ENCODE measurements at places on chromosomes 2 and 18.

GRCh38 chr2:72062336-72062735 lies 85.3 kb downstream of the CYP26B1 start:
- DNase-seq: no peak

GRCh38 chr2:161130354-161130753 lies 29.9 kb upstream of the TANK start:
- DNase-seq: no peak

DNA sequence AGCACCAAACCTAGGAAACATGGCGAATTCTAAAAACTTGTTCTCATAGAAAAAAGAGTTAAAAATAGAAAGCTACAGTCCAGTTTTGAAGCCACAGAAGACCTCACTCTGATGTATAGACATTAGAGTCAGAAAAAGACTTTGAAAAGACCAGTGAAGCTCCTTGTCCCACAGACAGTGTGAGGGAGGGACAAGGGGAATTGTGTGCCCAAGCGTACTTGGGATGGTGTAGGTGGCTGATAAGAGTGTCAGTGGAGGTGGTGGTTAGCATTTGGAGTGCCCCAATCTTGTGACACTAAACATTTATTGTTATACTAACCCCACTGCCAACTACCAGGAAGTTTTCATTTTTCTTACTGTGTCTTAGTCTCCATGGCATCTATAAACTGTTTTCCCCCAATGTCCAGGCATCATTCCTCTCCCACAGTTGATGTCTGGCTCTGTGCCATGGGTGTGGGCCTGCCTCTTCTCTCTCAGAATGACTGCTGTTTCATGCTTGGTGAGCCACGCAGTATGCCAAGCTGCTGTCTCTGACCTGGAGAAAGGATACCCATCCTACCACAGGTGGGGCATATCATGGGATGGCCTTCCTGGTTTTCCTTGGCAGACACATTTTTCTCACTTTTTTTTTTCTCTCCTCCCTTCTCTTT lies 161.4 kb downstream of the RPIA start:
- DNase-seq: no peak

DNA sequence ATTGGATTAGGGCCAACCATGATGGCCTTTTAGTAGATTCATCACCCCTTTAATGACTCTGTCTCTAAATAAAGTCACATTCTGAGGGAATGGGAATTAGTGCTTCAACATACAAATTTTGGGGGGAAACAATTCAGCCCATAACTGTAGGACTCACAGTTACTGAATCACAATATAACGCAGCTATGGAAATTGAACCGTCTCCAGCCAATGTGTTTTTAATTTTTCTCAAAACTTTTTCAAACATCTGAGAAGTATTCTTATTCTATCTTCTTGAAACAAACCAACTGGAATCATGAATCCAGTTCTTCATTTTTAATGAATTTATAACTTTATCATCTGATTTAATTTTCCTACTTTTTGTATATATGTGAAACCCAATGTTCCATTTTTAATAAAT lies 373.1 kb upstream of the SYT4 start:
- no peak for DNase-seq

GRCh38 chr2:150204451-150204850 lies 283.0 kb downstream of the RND3 start:
- DNase-seq: peak; percentile 89

DNA sequence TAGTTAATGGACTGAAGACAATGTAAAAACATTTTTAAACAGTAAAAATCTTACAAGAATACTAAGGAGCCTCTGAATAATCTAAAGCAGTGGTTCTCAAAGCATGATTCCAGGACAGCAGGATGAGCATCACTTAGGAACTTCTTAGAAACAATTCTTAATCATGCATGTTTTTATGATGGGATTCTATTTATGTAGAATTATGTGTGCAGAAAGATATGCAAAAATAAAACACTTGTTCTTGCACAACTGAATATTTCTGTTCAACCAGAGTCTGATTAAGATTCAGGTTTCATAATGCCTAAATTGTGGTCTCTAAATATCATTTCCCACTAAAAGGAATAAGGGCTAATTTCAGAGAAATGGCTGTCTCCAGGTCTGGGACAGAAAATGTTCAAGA lies 69.2 kb upstream of the MTIF2 start:
- DNase-seq: peak; percentile 32

GRCh38 chr18:6784046-6784445 lies 54.5 kb downstream of the ARHGAP28 start:
- DNase-seq: no peak

DNA sequence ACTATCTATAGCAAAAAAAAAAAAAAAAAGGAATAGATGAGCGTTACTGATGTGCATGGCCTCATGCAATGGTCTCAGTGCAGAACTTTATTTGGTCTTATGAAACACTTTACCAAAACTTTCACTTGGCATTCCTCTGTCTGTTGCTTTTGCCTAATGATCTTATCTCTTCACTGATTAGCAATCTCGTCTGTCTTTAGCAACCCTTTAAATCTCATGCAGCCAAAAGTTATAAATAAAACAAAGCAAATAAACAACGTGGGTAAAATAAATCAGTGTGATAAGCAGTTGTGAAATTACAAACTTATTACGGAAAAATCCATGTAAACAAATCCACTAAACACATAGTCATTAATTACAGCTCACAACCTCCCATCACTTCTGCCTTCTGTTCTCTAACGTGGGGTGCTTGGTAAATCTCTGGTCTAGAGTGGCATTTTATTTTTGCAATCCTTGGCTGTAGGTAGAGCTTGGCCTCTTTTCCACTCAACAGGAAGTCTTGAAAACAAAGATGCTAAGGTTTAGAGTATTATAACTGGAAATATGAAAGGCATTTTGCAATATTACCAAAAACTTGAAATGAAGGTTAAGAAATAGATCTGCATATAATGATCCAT lies 288.0 kb downstream of the AFF3 start:
- no peak for DNase-seq

DNA sequence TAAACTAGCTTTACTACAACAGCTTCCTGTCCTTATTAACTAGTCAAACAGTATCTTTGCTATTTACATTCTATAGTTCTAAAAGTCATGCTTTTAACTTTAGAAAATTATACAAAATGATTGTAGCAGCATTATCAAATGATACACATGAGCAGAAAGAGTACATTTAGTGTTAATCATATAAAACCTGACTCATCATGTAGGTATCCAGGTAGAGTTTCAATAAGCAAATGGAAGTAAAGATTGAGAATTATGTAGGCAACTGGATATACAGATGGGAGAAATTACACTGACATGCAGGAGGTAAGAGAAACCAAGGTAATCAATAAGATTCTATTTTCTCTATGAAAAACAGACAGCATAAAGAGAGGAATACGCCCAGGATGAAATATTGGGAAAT lies 33.8 kb downstream of the TRIP12 start:
- no peak for DNase-seq

DNA sequence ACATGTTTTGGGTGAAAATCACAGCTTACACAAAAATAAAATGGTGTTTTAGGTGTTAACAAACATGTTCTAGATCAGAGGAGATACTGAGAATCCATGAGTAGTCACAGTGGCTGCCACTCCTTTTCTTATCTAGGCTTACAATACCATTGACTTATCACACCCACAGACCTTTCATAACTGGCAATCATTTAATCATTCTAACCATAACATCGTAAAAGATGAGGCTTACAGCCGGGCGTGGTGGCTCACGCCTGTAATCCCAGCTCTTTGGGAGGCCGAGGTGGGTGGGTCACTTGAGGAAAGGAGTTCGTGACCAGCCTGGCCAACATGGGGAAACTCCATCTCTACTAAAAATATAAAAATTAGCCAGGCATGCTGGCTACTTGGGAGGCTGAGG lies 18.8 kb upstream of the SERPINB5 start:
- DNase-seq: no peak

GRCh38 chr2:127014630-127015029 lies 92.3 kb downstream of the BIN1 start:
- DNase-seq: peak; percentile 95

- no peak for DNase-seq
These were observed 96.9 kb downstream of the ACTR3 start for GRCh38 chr2:113986762-113987290.

DNA sequence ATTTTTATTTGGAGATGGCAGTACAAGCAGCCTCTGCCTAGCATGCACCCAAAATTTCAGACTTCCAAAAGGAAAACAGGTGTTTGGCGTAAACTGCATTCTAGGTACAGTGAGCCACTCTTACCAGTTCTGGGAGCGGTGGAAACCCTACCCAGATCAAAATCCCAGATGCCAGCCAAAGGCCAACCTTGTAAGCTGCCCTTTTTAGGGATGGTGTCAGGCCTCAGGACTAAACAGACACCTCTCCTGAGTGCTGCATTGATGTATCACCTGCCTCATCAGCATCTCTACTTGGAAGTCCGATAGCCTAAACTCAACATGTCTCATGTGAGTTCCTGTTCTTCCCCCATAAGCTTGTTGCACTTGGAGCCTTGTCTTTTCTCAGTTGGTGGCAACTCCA lies 104.0 kb downstream of the MAP4K4 start:
- DNase-seq: no peak

DNA sequence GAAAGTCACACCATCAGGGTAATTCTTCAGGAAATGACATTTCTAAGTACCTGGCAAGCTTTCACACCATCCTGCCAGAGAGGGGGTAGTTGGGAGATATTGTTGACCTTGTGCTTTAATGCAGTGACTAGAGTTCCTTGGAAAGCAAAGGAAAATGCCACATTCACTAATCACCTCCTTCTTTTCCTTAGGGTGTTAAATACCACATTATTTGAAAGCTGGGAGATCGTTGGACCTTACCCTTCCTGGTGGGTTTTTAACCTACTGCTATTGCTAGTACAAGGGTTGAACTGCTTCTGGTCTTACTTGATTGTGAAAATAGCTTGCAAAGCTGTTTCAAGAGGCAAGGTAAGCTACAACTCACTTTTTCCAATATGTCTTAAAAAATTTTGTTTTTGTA lies 37.0 kb upstream of the NOSTRIN start:
- no peak for DNase-seq

- no peak for DNase-seq
These were observed 382.8 kb upstream of the GALNT5 start for GRCh38 chr2:156874707-156875106.

DNA sequence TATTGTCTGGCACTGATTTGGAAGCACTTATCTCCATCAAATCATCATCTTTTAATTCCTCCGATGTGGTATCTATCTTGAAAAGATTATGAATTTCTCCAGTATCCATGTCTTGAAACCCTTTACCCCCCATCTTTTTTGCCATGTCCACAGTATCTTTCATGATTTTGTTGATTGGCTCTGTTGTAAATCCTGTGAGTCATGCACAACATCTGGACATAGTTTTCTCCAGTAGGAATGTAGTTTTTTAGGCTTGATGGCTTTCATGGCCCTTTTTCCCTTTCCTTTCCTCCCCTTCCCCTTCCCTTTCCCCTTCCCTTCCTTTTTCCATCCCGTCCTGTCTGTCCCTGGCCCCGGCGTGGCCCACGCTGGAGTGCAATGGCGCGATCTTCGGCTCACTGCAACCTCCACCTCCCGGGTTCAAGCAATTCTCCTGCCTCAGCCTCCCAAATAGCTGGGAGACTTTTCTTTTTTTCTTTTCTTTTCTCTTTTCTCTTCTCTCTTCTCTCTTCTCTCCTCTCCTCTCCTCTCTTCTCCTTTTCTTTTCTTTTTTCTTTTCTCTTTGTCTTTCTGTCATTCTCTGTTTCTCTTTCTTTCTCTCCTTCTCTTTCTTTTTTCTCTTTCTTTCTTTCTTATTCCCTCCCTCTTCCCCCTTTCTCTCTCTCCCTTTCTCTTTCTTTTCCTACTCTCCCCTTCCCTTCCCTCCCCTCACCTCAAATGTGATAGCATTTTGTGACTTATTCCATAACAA lies 18.4 kb upstream of the ZNF638 start:
- DNase-seq: no peak

DNA sequence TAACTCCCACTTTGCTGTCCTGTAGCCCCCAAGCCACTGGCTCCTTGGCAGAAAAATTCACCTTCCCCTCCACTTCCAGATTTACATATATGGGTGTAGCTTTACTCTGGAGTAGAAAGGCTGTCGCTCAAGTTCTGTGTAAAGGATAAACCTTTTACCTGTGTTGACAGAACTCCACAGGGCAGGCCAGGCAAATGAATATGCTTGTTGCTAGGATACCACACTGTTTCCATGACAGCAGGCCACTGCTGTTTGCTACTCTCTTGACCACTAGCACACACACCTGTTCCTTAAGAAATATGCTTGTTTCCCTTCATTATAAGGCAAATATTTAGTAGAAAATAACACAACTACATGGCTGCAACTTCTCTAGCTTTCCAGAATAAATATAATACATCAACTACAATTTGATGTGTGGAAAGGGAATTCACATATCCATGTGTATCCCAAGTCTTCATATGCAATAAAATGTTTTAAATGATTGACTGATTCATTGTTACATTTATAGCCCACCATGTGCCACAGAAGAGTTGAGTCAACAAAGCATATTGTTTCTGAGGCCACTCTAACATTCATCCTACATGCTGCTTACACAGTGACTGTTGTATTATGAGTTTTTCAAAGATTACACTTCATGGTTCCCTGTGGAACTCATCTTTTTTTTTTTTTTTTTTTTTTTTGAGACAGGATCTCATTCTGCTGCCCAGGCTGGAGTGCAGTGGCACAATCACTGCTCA lies 56.2 kb upstream of the ROCK1 start:
- DNase-seq: peak; percentile 25

DNA sequence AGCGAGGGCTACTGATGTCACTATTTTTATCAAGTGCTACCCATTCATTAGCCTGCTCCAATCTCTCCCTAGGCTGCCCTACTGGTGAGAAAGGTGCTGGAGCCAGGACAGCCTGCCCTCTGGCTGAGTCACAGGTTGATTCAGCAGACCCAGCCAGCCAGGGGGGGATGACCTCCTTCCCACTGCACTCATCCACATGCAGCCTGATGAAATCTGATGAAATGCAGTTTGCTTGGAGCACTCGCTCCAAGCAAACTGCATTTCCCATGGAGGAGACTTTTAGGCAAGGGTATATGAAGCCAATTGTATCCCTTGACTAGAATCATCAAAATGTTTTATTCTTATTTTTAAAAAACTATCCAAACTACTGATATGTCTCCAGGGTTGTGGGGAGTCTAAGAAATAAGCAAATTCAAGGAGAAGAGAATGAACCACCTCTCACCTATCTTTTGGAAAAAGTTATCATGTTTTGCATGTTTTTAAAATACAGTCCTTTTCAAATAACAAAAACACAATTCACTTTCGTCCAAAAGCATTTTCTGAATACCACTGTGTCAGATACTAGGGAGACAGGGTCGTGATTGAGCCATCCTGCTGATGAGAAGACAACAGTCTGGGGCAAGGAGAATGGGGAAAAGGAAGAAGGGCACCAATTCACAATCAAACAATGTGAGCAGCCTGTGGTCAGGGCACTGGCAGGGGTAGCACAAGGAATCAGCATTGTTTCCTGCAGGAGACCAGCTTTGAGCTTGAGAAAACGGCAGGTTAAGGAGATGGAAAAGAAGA lies 128.3 kb downstream of the AFF3 start:
- peak; percentile 92 for DNase-seq

DNA sequence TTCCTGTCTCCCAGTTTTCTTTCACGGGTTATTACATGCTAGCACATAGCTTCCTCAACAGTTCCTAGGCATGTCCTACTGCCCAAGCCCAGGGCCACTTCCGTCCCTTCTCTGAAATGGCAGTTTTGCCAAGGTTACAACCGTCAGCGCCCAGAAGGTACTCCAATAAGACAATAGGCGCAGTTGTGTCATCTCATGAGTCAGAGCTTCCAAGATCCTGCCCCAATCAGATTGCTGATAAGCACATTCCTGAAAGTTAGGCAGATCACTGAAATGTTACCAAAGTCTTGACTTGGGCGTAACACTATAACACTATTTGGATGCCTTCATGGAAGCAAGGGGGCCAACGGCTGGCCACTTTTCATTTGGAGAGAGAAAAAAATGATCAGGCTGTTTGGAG lies 34.2 kb downstream of the GKN2 start:
- DNase-seq: peak; percentile 84

- DNase-seq: no peak
These were observed 1.2 kb downstream of the BCL11A start for GRCh38 chr2:60552078-60552850.
